Activated T-cell treated with anti-CD3 and anti-CD28 coated beads, Interleukin-2, amount 50 U/mL, for 48 hours (primary cell): ENCODE measurements at places on chromosomes 1 and 21.

GRCh38 chr1:31523012-31523411 is 53.3 kb upstream of the TINAGL1 start:
- DNase-seq, result no peak

DNA sequence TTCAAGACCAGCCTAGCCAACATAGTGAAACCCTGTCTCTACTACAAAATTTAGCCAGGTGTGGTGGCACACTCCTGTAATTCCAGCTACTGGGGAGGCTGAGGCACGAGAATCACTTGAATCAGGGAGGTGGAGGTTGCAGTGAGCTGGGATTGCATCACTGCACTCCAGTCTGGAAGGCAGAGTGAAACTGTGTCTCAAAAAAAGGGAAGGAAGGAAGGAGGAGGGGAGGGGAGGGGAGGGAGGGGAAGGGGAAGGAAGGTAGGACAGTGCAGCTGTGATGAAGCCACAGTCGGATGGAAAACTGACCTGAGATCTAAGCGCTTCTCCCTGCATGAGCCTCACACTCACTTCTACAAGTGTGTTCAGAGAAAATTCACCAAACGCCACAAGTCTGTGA is 22.0 kb upstream of the FHAD1 start:
- no peak for DNase-seq

DNA sequence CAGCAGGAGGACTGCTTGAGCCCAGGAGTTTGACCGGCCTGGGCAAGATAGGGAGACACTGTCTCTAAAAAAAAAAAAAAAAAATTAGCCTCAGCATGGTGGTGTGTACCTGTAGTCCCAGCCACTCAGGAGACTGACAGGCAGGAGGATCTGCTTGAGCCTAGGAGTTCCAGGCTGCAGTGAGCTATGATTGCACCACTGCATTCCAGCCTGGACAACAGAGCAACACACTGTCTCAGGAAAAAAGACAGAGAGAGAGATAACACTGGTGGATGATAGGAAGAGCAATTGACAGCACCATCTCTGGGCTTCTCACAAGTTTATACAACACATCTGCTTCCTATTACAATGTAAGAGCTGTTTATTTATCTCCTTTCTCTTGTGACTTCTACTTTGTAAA is 2.4 kb upstream of the RNU11 start:
- DNase-seq, result no peak

GRCh38 chr1:97163591-97164275 is 442.1 kb downstream of the PTBP2 start:
- no peak for DNase-seq
